ENCODE measurements at places on chromosomes 6 and 20.

GRCh38 chr20:36532388-36532787 lies 8.9 kb upstream of the MYL9 start:
- DNase-seq = no peak

DNA sequence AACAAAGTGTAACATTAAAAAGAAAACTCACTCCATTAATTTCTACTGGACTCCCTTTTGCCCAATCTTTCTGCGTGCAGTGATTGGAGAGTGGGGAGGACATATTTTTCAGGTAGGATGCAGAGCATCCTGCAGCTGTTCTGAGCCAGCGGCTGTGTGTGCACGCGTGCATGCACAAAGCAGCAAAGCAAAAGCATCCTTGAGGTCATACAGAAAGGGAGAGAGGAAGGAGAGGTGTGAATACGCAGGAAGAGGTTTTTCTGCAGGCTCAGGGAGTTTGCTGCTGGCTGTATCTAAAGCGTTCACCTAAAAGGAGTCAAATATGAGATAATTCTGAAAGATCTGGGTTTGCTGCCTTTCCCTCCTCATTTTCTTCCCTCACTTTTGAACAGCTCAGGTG lies 108.4 kb downstream of the HUS1B start:
- no peak for DNase-seq

GRCh38 chr6:134585517-134585873 lies 267.6 kb upstream of the SGK1 start:
- no peak for DNase-seq

DNA sequence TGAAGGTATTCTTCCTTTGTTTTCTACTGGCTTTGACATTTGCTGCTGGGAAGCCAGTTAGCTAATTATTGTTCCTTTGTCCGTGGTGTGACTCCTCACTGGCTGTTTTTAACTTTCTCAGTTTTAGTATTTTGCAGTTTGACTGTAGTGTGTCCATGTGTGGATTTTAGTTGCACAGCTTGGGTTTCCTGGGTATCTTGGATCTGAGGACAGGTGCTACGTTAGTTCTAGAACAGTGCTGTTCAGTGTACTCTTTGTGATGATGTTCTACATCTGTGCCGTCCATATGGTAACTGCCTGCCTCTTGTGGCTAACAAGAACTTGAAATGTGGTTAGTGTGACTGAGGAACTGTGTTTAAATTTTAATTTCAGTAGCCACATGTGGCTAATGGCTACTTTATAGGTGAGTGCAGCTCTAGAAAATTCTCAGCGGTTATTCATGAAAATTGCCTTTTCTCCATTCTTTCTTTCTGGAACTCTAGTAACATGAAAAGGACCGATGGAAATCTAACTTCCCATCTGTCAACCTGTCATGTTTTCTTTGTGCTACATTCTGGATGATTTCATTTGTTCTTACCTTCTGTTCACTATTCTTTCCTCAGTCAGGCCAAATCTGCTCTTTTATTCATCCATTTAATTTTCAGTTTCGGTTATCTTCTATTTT lies 7.4 kb downstream of the SNX9 start:
- no peak for DNase-seq

DNA sequence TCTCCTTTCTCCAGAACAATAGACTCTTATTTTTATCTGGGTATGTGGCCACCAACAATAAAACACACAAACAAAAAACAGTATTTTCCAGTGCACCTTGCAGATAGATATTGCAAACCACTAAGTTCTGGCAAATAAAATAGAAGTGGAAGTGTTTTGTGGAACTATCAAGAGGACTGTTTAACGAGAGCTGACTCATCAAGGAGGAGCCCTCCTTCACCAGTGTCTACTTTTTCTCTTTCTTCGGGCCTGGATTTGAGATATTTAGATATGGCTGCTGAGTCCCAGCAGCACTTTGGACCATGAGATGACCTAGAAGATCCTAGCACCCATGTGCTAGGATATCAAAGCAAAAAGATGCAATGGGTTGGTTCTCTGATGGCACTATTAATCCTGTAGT lies 154.7 kb downstream of the AIG1 start:
- no peak for DNase-seq

DNA sequence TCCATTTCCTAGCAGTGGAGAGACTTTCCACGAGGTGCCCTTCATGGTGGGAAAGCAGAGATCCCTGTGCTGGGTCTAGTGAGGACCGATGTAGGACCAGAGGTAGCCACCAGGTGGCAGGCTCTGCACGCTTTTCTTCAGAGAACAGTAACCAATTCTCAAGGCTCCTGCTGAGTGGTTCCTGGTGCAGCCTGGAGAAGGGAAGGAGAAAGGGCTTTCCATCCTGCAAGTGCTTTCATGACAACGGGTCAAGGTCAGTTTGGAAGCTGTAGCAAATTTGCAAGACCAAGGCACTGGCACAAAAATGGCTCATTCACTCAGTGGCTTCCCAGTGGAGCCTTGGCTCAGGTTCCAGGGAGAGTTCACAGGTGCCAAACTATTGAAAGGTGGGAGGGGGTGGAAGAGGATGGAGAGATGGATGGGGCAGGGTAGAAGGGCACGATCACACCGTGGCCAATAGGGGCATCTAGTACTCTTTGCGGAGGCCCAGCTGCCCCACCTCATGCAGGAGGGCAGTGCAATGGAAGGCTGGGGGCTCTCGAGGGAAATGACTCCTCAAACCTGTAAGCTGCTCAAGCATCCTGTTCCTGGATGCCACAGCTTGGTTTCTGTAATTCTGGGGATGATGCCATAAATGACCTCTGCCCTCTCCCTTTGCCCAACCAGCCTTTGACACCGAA lies 25.5 kb upstream of the KCNK16 start:
- DNase-seq = no peak

DNA sequence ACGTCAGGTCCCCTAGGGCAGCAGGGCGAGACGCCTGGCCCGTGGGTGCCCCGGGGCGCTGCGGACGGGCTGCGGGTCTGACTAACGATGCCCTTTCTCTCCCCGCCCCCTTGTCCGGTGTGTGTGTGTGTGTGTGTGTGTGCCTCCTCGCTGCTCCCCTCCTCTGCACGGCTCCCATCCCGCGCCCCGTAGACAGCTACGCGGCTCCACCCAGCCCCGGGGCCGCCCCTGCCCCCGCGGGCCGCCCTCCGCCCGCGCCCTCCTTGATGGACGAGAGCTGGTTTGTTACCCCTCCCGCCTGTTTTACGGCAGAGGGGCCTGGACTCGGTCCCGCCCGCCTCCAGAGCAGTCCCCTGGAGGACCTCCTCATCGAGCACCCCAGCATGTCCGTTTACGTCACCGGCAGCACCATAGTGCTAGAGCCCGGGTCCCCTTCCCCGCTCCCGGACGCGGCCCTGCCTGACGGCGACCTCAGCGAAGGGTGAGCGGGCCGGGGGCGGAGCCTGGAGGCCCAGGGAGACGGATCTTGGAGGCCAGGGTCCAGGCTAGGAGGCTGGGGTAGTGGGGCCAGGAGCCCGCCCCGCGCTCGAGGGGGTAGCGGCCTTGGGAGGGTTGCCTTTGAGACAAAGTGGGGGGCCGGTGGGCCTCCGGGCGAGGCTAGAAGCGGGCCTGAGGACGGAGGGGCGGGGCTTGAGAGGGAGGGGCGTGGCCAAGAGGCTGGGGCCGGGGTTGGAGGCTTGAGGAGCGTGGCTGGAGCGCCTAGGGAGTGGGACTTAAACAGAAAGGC lies 5.1 kb downstream of the TP53INP2 start:
- DNase-seq = no peak

GRCh38 chr20:60306551-60306950 lies 348.3 kb downstream of the CDH26 start:
- DNase-seq = no peak

DNA sequence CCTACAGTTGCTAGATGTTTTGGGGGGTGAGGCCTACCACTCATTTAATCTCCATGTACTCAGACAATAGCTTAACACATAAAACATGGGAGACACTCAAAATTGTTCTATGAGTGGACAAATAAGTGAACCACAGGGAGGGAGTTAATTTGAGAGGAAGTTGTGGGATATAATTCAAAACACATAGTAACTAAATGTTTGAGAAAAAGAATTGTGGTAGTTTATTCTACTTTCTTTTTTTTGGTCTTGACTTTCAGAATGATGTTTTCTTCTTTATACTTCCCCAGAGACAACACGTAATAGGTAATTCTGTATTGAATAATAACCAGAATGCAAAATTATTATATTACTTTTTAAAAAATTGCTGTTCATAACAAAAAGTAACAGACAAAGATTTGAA lies 453.8 kb downstream of the RFPL4B start:
- no peak for DNase-seq

DNA sequence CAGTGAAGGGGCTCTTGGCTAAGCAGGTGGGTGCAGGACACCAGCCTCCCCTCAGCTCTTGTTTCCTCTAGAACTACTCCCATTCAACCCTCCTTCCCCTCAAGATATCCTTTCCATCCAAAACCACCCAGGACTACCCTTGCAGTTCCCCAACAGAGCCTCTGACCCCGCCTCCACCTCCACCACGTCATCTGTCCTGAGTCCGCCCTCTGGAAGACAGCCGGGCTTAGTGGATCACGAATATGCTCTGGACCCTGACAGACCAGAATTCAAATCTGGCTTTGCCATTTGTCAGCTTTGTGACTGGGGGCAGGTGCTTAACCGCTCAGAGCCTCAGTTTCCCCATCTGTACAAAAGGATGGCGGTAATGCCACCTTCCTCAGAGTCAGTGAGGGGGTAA lies 31.4 kb downstream of the TFEB start:
- DNase-seq = no peak

- DNase-seq = no peak
Observed at GRCh38 chr20:40278673-40279072, 410.4 kb downstream of the MAFB start.

DNA sequence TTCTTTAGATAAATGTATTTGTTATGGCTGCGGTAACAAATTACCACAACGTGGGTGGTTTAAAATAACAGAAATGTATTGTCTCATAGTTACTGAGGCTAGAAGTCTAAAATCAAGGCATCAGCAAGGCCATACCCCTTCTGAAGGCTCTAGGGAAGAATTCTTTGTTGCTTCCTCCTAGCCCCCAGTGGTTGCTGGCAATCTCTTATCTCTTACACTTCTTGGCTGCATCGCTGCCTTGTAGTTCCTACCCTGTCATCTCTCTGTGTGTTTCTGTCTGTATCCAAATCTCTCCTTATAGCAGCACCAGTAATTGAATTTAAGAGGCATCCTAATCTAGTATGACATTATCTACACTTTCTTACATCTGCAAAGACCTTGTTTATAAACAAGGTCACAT lies 534.7 kb downstream of the PHF3 start:
- no peak for DNase-seq

DNA sequence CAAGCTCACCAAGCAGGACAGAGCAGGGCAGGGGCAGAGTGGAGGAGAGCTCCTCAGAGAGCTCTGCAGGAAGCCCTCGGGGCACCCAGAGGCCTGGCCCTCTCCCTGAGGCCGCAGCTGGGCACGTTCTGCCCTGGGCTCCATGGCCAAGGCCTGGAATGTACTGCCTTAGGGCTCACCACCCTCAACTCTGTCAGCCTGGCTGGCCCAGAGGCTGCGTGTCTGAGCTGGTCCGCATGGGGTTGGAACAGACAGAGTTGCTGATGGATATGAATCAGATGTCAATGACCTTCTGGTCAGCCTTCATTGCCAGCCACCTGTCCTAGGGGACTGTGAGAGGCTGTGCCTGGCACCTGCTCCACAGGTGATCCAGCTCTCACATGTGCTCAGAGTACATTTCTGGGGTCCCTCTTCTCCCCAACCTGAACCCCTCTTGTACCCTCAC lies 33.2 kb upstream of the PCMTD2 start:
- DNase-seq = no peak

DNA sequence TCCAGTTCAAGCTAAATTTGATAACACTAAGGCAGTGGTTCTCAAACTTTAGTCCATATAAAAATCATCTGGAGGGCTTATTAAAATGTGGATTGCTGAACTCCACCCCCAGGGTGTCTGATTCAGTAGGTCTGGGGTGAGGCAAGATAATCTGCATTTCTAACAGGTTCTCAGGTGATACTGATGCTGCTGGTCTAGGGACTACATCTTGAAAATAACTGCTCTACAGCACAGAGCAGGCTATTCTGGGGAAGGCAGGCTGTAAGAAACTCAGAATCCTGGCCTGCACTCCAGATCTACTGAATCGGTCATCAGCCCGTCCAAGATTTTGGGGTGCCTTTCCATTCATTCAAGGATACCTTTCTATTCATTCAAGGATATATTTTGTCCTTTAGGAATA lies 11.5 kb downstream of the CALHM5 start:
- DNase-seq = no peak

DNA sequence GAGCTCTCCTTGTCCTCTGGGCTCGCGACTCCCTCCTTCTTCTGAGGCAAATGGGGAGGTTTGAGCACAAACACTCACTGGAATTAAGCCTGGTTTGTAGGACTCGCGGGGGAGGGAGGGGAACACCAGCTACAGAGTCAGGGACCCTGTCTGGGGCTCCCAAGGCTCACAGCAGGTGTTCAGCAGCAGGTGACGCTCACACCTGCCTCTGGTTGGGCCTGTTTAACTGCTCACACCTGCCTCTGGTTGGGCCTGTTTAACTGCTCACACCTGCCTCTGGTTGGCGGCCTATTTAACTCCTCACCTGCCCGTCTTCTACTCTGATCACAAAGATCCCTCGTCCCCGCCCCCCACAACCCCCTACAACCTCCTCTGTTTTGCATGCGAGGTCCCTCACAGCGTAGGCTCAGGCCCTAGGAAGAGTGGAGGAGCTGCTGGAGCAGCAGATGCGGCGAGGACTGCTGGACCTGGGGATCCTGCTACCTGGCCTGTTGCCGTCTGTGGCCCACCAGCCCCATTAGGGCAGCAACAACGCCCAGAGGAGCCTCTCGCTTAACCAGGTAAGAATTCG lies 181.9 kb downstream of the ERMARD start:
- DNase-seq = no peak

DNA sequence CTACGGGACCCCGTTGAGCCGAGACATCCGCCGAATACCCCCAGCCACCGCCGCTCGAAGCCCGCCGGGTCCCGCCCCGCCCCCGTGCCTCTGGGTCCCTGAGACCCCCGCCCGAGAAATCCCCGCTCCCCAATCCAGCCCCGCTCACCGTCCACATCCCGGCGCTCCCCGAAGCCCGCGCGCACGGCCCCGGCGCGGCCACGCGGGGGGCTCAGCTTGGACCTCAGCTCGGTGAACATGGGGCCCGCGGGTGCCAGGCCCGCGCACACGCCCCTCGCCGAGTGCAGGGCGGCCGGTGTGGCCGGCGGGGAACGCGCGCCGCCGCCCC lies 249 bp downstream of the SAMD10 start:
- no peak for DNase-seq

- DNase-seq = no peak
Observed at GRCh38 chr20:11362450-11362849, 555.2 kb upstream of the BTBD3 start.

DNA sequence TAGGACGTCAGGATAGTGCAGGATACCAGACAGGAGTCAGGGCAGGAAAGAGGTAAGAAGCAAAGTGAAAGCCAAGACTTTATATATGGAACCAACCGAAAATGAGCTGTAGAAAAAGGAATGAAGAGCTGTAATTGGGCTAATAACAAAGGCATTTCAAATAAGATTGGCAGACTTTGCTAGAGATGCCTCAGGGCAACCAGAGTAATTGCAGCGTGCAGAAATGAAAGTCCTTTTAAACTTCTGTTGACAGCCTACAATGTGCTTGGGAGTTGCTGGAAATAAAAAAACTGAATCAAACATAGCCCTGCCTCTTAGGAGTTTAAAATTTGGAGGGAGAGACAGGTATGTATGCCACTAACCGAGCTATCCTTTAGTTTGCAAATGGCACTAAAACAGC lies 56.4 kb upstream of the NKX2-4 start:
- DNase-seq = no peak

Data from AG09309 (cell line).